ENCODE measurements at places on chromosomes 5 and 9. TPM values are rescaled to one million over a fixed set of nuclear protein-coding genes. Genes with fewer than 3 reads are reported as not detected.

- no peak for DNase-seq
These were observed 1124.6 kb upstream of the ACO1 start for GRCh38 chr9:31259824-31260223.

GRCh38 chr5:180467989-180468731 lies 26.0 kb upstream of the CNOT6 start:
- no peak for DNase-seq

DNA sequence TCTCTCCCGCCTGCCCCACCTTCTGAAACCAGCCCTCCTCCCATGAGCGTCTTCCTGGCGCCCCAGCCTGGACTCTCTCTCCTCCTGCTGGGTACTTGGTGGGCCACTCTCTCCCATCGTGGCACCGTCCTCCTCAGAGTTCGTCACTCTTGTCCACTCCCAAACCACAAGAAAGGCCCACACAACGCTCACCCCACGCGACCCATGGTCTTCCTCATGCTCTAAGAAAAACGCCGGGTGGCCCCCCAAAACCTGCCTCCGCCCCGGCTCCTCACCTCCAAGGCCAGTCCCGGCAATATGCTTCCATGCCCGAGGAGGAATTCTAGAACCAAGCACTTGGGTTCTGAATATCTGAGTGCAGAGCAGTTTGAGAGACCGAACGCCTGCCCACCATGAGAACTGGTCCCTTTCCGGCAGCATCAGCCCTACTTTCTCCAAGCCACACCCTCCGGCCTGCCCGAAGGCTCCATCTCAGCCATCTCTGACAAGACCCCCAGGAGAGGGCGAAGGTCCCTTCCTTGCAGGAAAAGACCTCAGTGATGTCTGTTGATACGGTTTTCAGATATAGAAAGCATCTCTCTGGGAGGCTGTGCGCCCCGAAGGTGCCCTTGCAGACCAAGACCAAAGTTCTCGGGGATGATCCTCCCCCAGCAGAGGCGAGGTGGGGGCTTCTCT lies 15.0 kb downstream of the SLC6A3 start:
- no peak for DNase-seq

GRCh38 chr5:89694026-89694550 lies 715.5 kb downstream of the CETN3 start:
- DNase-seq: no peak

DNA sequence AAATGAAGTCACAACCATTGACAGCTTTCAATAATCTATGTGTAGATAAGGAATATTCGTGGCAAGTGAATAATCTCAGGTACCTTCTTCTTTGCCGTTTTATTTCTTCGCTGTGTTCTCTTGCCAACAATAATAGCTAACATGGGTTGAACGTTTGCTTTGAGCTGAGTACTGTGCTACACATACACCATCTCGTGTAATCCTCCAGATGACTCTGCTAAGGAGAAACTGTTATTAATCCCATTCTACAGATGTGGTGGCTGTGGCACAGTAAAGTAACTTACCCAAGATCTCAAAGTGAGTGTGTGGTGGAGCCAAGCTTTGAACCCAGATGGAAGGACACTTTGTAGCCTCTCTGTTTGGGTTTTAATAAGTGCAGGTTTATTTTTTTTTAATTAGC lies 179.7 kb downstream of the C9orf152 start:
- DNase-seq: no peak

DNA sequence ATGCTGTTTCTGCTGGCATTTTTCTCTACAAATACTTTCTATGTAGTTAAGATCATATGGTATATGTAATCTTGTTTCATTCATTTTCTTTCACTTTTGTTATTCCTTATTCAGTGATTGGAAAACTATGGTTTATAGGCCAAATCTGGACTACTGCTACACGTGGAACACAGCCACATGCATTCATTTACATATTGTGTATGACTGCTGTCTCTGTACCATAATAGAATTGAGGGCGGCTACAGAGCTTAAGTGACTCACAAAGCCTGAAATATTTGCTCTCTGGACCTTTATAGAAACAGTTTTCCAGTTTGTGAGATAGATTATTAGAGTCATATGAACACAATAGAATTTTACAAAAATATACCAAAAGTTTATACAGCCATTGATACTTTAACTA lies 133.6 kb upstream of the CDKN2B start:
- no peak for DNase-seq

DNA sequence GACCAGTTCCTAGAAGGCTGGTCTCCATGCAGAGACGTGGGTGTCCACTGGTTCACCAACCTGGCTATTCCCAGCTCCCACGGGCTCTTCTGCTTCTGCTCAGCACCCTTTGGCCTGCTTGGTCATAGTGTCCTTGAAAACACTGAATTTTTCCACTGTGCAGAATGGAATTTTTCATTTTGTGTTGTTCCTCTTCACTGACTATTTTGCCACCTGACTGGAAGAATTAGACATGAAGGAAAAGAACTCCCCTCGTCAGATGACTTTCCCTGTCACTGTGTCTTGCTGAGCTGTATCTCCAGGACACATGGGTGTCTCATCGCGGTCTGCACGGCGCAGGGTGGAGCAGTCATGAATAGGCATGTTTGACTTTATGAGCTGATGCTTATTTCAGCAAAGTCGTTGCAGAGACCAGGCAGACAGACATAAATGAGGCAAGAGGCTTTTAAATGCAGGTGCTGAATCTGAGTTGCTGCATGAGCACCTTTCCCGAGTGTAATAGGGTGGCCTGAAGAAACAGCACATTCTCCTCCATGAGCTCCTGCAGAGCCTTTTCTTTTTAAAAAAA lies 50.2 kb upstream of the SEMA4D start:
- no peak for DNase-seq

DNA sequence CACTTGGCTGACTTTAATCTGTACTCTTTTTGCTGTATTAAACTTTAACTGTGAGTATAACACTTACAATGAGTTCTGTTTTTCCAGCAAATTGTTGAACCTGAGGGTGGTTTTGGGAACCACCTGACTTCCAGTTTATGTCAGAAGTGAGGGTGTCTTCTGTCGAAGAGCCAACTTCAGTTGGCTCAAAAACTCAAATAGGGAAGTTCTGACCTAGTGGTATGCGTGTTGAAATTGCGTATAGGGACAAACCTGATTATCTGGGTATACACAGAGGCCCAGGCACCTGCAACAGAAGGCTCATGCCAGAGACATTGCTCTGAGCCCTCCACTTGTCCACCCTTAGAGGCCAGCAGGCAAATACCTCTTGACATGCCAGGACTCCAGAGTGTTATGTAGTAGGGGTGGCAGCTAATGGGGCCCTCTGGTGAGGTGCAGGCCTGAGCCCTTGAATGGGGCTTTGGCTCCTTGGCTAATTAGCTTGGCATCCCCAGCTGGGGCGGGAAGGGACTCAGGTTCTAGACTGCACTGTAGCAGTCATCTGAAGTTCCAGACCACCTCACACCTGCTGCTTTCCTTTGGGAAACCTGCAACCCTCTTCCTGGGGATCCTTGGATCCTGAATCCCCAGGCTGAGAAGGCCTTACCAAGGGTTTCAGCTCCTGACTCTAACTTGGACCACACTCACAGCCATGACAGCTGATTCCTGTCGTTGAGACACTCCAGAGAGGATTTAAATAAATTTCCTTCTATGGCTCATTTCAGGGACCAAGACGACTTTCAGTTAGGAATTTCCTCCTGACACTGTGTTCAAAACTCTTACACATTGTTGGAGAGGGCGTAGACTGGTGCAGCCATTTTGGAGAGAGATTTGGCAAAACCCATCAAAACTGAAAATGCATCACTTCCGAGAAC lies 189.6 kb downstream of the HSPA4 start:
- DNase-seq: no peak

DNA sequence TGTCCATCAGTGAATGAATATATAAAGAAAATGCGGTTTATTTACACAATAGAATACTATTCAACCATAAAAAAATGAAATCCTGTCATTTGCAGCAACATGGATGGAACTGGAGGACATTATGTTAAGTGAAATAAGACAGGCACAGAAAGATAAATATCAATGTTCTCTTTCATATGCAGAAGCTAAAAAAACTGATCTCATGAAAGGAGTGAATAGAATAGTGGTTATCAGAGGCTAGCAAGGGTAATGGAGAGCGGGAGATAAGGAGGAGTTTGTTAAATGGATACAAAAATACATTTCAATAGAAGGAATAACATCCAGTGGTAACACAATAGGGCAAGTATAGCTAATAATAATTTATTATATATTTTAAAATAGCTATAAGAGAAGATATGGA lies 65.0 kb downstream of the AGTPBP1 start:
- DNase-seq: no peak

GRCh38 chr9:14141699-14142098 lies 172.2 kb downstream of the NFIB start:
- no peak for DNase-seq

- no peak for DNase-seq
These were observed 274.3 kb upstream of the TRPC7 start for GRCh38 chr5:136639616-136640015.

- no peak for DNase-seq
These were observed 88.2 kb downstream of the NREP start for GRCh38 chr5:111668477-111669414.

GRCh38 chr5:179908528-179908927 lies 831 bp upstream of the TBC1D9B start:
- DNase-seq: peak; percentile 82

- no peak for DNase-seq
These were observed 33.9 kb upstream of the ARHGAP26 start for GRCh38 chr5:142736247-142736632.

- no peak for DNase-seq
These were observed 245.7 kb upstream of the ELAVL2 start for GRCh38 chr9:24071716-24072115.

GRCh38 chr5:14870337-14871213 lies 1.0 kb downstream of the ANKH start:
- DNase-seq: no peak

DNA sequence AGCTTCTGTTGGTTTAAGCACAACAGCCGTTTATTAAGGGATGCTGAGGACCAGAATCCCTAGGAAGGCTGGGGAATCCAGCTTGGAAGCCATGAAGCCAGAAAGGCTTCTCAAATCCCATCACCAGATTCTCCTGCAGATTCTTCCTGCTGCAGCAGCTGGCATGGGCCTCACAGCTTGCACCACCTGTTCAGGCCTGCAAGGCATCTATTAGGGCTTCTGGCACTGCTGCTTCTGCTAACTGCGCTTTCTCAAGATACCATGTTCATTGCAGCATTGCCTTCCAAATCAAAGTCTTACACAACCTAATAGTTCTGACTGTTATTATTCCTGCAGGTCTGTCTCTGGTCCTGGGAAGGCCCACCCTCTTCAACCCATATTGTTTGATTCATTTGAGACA lies 51.2 kb upstream of the ZNF366 start:
- DNase-seq: no peak

- no peak for DNase-seq
These were observed 2.1 kb downstream of the ITGA1 start for GRCh38 chr5:52789851-52790250.

DNA sequence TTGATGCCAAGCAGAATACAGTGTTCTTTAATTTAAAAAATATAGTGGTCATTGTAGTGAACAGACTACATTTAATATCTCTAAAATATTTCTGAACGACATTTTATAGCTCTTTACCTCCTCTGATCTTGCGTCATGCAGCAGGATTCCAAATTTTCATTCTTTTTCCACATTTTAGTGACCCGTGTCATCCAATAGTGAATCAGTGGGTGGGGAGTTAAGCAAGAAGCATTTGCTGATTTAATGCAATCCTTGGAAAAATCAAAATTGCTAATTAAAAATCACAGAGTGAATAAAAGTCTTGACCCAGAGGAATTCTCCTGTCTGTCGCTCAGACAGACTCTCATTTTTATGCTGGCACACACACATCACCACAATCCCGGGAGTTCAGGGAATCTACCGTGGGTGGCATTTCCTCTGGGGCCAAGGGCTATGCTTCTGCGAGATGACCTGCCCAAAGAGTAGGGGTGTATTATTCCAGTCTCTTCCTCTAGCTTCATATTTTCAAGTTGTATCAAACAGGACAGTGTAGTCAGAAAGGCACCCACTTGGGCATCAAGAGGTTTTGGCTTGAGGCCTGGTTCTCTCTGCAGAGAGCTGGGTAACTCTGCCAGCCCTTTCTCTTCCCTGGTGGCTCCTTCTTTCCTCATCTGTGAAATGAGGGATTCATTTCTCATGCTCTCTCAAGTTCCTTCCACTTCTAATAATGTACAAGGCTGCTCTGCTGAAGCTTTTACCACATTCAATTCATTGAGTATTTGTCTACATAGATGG lies 24.8 kb upstream of the OTP start:
- no peak for DNase-seq

- peak; percentile 54 for DNase-seq
These were observed 63.3 kb downstream of the FREM1 start for GRCh38 chr9:14846871-14847311.

GRCh38 chr9:127549751-127550150 lies 62.3 kb upstream of the STXBP1 start:
- no peak for DNase-seq

GRCh38 chr5:163943546-163943945 lies 438.1 kb downstream of the MAT2B start:
- DNase-seq: no peak

DNA sequence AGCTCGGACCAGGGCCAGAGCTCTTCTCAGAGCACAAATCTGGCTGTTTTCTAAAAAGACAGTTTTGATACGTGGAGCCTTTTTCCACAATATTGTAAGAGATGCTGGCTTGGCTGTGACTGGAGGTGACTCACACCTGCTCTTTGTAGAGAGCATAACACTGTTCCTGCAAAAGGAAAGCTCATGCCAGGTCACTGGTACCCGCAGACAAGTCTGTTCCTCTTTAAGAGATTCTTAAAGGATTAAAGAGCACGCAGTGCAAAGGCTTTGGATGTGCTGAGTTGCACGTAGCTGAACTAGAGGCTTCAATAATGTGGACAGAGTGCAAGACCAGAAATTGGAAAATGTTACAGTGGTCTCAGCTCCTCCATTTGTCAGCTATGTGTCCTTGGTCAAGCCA lies 19.0 kb downstream of the ACTL7B start:
- DNase-seq: no peak

The RUSC2 gene
- polyA plus RNA-seq: 5.7 TPM

The SMIM33 gene
- not detected for polyA plus RNA-seq

The BSPRY gene
- 12.1 TPM for polyA plus RNA-seq

The PRRX2 gene
- 9.2 TPM for polyA plus RNA-seq

The ZNF300 gene
- 4.1 TPM for polyA plus RNA-seq

The NR2F1 gene
- polyA plus RNA-seq: 0.17 TPM

The C5orf52 gene
- polyA plus RNA-seq: not detected

The IL13 gene
- not detected for polyA plus RNA-seq

The TICAM2 gene
- not detected for polyA plus RNA-seq

The EIF4EBP3 gene
- polyA plus RNA-seq: 11.1 TPM

The NTRK2 gene
- 0.03 TPM for polyA plus RNA-seq

The GABRA1 gene
- polyA plus RNA-seq: 4.7 TPM

The SLC45A2 gene
- not detected for polyA plus RNA-seq

The RHOBTB3 gene
- polyA plus RNA-seq: 17.5 TPM

Data from H1 (cell line).